ENCODE measurements at places on chromosomes 7 and 10. TPM values are rescaled to one million over a fixed set of nuclear protein-coding genes. Genes with fewer than 3 reads are reported as not detected.

Gene CPXM2
- total RNA-seq: not detected

Gene CLDN3
- total RNA-seq: 51.6 TPM

Gene CPVL
- total RNA-seq: 14.7 TPM

- H3K4me3 ChIP-seq: no peak overlapping the region
- H3K4me1 ChIP-seq: no peaks in the 10 kb centered on the region
- no peak for DNase-seq
- H3K36me3 ChIP-seq: no peaks in the 10 kb centered on the region
- no peak overlapping the region for H3K27ac ChIP-seq
- H3K27me3 ChIP-seq: no peaks in the 10 kb centered on the region
Measured at GRCh38 chr10:802506-802905, 113.0 kb upstream of the DIP2C start.

DNA sequence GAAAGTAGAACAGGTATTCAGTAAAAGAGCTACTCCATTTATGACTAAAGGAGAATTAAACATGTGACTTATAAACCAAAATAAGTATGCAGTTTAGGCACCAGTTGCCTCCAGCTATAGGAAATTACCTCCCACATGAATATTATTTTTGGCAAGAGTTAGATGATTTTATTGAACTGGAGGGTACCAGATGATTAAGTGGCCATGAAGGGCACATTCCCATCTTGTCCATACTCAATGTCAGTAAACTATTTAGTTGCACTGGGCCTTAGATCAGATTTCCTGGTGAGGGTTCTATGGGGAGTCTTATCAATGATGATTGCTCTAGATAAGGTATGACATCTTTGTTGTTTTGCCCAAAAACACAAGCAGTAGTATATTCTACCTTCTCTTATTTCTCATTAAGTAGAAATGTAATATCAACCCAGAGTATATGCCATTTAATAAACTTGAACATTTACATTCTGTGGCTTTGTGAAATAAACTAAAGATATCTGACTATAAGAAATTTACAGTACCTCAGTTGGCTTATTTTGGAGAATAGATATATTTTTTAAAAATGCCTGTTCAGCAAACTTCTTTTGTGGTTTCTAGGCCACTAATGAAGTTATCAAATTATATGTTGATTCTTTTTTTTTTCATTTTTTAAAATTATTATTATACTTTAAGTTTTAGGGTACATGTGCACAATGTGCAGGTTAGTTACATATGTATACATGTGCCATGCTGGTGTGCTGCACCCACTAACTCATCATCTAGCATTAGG lies 145.3 kb downstream of the SEMA3A start:
- H3K4me3 ChIP-seq: no peak overlapping the region
- peaks cover 7% of the 10 kb centered on the region for H3K4me1 ChIP-seq
- no peaks in the 10 kb centered on the region for H3K27me3 ChIP-seq
- peak; percentile 61 for DNase-seq

GRCh38 chr10:46077141-46077554 lies 31.1 kb upstream of the MSMB start:
- no peak overlapping the region for H3K27ac ChIP-seq
- no peak for DNase-seq
- no peaks in the 10 kb centered on the region for H3K4me1 ChIP-seq
- no peaks in the 10 kb centered on the region for H3K36me3 ChIP-seq
- no peaks in the 10 kb centered on the region for H3K27me3 ChIP-seq
- no peak overlapping the region for H3K4me3 ChIP-seq

- H3K4me3 ChIP-seq: no peak overlapping the region
- no peaks in the 10 kb centered on the region for H3K27me3 ChIP-seq
- peaks cover 7% of the 10 kb centered on the region for H3K4me1 ChIP-seq
- no peak for DNase-seq
- H3K36me3 ChIP-seq: no peaks in the 10 kb centered on the region
Measured at GRCh38 chr10:35364808-35365207, 28.5 kb downstream of the CCNY start.

GRCh38 chr7:85178531-85179298 lies 8.1 kb downstream of the SEMA3D start:
- H3K4me3 ChIP-seq: no peak overlapping the region
- peaks cover 5% of the 10 kb centered on the region for H3K4me1 ChIP-seq
- DNase-seq: no peak

Gene ASAH2
- 14.0 TPM for total RNA-seq

DNA sequence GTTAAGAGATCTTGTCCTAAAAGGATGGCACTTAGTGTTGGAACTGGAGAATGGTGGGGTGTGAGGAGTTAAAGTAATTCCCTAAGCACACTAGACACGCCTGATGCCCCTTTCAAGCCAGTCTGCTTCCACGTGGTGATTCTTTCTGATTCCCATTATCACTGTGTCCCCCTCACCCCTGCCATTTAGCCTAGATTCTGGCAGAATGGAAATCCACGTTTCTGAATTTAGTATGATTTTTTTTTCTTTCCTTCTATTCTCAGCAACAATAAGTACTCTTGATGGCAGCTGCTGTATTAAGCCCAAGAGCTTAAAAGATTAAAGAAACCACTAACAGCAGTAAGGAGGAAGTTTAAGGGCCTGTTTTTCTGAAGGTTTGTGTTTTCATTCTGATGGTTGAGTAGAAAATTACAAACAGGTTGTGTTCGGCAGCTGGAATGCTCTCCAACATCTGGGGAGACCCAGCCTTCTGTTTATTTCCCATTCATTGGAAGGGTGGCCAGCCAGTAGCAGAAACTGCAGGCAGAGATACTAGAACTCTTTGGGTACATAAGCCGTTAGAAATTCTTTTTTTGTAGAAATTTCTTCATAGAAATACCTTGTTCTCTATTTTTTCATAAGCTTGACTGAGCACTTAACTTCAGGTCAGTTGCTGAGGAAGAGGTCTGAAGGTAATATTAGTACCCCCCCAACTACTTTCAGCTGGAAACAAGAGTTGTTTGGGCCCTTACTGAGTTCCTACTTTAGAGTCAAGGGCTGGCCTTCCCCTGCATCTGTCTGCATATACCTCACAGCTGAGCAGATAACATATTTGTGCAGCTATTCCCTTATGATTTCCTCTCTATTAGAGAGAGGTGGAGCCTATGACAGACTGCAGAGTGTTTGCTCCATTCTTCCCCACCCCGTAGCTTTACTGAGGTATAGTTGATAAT lies 355.1 kb downstream of the AUTS2 start:
- H3K27me3 ChIP-seq: no peaks in the 10 kb centered on the region
- no peak overlapping the region for H3K4me3 ChIP-seq
- no peak for DNase-seq
- no peaks in the 10 kb centered on the region for H3K4me1 ChIP-seq
- H3K36me3 ChIP-seq: no peaks in the 10 kb centered on the region

Gene MSMB
- total RNA-seq: not detected

GRCh38 chr10:74103560-74104258 lies 46.9 kb downstream of the AP3M1 start:
- no peak overlapping the region for H3K4me3 ChIP-seq
- peak; percentile 90 for DNase-seq
- peaks cover 86% of the 10 kb centered on the region for H3K36me3 ChIP-seq
- H3K4me1 ChIP-seq: no peaks in the 10 kb centered on the region
- no peak overlapping the region for H3K27ac ChIP-seq
- no peaks in the 10 kb centered on the region for H3K27me3 ChIP-seq

Gene CTTNBP2
- 1.0 TPM for total RNA-seq

GRCh38 chr10:70115948-70116682 lies 16.5 kb downstream of the AIFM2 start:
- DNase-seq: peak; percentile 86
- H3K27me3 ChIP-seq: no peaks in the 10 kb centered on the region
- H3K4me1 ChIP-seq: no peaks in the 10 kb centered on the region
- no peak overlapping the region for H3K4me3 ChIP-seq
- H3K27ac ChIP-seq: no peak overlapping the region

GRCh38 chr10:93755443-93756116 lies 2.2 kb upstream of the LGI1 start:
- H3K27ac ChIP-seq: no peak overlapping the region
- H3K4me1 ChIP-seq: peaks cover 8% of the 10 kb centered on the region
- no peak overlapping the region for H3K4me3 ChIP-seq
- no peaks in the 10 kb centered on the region for H3K27me3 ChIP-seq
- DNase-seq: no peak

- H3K4me1 ChIP-seq: no peaks in the 10 kb centered on the region
- H3K36me3 ChIP-seq: no peaks in the 10 kb centered on the region
- no peak for DNase-seq
- no peak overlapping the region for H3K4me3 ChIP-seq
- H3K27ac ChIP-seq: no peak overlapping the region
- H3K27me3 ChIP-seq: no peaks in the 10 kb centered on the region
Measured at GRCh38 chr7:64875658-64876406, 27.2 kb upstream of the ZNF273 start.

DNA sequence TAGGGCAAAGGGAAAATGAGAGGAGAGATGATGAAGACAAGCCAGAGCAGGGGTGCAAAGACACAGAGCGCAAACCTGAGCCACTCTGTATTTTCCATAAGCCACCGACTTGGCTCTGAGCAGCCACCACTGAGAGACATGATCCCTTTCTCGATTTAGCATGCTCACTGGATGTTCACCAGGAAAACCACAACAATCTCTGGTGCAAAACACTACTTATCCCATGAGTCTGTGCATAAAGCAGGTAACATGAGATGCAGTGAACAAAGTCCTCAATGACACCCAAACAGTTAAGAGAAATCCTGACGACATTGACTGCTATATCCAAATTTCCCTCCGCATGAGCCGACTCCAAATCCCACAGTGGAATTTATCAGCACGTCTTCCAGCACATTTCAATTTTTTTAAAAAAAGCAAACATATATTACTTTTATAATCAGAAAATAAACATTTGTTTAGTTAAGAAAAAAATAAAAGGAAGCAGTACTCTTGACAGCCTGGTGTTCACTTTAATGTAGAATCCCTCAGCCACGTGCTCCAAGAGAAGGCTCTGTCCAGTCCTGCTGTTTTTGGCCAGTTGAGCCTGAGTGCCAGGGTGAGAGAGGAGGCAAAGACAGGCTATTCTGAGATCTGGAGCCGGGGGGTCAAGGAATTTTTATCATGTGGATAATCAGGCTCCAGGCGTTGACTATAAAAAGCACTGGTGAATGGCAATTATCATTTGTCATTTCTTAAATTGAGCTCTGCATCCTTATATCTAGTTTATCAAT lies 238.4 kb downstream of the KCNMA1 start:
- no peak for DNase-seq
- peaks cover 42% of the 10 kb centered on the region for H3K4me1 ChIP-seq
- no peak overlapping the region for H3K4me3 ChIP-seq

Gene CTAGE4
- 1.6 TPM for total RNA-seq

Gene GPR22
- total RNA-seq: not detected

Gene ZP3
- 11.9 TPM for total RNA-seq

DNA sequence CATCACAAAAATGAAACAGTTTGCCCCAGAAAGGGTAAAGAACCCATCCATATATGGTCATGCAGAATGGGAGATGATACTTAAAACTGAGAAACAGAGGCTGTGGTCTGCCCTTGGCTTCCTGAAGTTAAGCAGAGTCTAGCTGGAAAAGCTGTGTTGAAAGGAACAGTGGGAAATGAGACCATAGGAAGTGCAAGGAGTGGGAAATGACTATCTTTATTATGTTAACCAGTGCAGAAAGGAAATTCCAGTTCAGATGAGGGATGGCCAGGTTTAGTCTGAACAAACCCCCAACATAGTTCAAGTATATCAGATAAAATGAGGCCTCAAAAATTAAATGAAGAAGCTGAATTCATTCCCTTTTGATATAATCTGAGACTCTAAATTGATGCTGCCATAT lies 112.2 kb upstream of the TARP start:
- no peaks in the 10 kb centered on the region for H3K4me1 ChIP-seq
- no peak overlapping the region for H3K4me3 ChIP-seq
- no peak overlapping the region for H3K27ac ChIP-seq
